ENCODE measurements at places on chromosomes 4 and X. TPM values are rescaled to one million over a fixed set of nuclear protein-coding genes. Genes with fewer than 3 reads are reported as not detected.

GRCh38 chr4:25860586-25861279, 2.1 kb downstream of the SEL1L3 start:
- DNase-seq = no peak

- no peak for DNase-seq
These were observed 34.9 kb downstream of the GPR143 start for GRCh38 chrX:9730752-9731151.

DNA sequence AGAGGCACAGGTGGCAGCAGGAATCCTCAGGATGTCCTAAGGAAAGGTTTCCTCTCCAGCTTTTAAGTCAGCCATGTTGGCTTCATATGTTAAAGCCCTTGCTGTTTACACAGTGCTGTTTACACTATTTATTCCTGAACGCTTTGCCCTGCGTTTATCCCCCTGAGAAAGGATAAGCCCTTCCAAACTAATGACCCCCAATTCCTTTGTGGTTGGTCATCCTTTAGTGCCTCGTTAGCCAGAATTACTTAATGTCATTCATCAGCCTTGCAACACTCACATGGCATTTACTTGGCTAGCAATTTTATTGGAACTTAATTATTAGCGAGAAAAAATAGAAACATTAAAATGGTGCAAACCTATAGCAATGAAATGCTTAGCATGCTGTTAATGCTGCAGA, 23.8 kb downstream of the VCX2 start:
- no peak for DNase-seq

The F8A1 gene
- 14.1 TPM for total RNA-seq

GRCh38 chr4:185709802-185710486, 102.0 kb downstream of the SORBS2 start:
- no peak for DNase-seq

The SCML1 gene
- 5.3 TPM for total RNA-seq

The FRMPD3 gene
- total RNA-seq = not detected
